A549 treated with DMSO at 1 μM for 4 hours (cell line): ENCODE measurements at places on chromosomes 16 and 17. TPM values are rescaled to one million over a fixed set of nuclear protein-coding genes. Genes with fewer than 3 reads are reported as not detected.

Gene FBXL16
- total RNA-seq = 1.5 to 2.9 TPM (median 2.5 TPM) in 5 replicates

Gene TSC2
- 34.3 to 44.5 TPM (median 38.4 TPM) in 5 replicates for total RNA-seq

Gene ABCC11
- 0.11 to 0.24 TPM (median 0.13 TPM) in 5 replicates for total RNA-seq

Gene GRIN2A
- total RNA-seq = not detected in 5 replicates

Gene NME4
- 293 to 451 TPM (median 381 TPM) in 5 replicates for total RNA-seq
